ENCODE measurements at places on chromosomes 6 and 20.

GRCh38 chr6:65637289-65638046 lies 69.6 kb downstream of the EYS start:
- no peak for DNase-seq

DNA sequence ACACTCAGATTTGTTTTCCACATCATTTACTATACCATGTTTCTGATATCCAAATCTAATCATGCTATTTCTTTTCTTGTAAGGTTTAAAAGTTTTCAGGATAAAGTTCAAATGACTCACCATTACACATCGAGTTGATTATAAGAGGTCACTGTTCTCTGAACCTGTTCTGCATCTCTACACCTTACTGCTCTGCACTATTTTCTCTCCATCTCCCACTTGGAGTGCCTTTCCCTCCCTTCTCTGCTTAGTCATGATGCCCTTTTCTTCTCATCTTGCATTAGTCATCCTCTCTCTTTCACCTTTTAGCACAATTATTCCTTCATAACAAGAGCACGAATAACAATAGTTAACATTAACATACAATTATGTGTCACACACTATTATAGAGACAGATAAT lies 37.5 kb upstream of the FUT9 start:
- DNase-seq = no peak

- DNase-seq = no peak
Observed at GRCh38 chr6:81942067-81942370, 189.5 kb upstream of the TENT5A start.

GRCh38 chr6:168576388-168576787 lies 135.4 kb downstream of the SMOC2 start:
- DNase-seq = no peak

- DNase-seq = no peak
Observed at GRCh38 chr6:57252137-57252536, 30.0 kb upstream of the RAB23 start.

- no peak for DNase-seq
Observed at GRCh38 chr6:32146287-32146686, 5.5 kb downstream of the PRRT1 start.

GRCh38 chr20:9141921-9142320 lies 73.0 kb downstream of the PLCB4 start:
- DNase-seq = no peak

- no peak for DNase-seq
Observed at GRCh38 chr6:14436592-14437132, 319.1 kb downstream of the CD83 start.

- no peak for DNase-seq
Observed at GRCh38 chr6:38349795-38350194, 289.9 kb downstream of the BTBD9 start.

DNA sequence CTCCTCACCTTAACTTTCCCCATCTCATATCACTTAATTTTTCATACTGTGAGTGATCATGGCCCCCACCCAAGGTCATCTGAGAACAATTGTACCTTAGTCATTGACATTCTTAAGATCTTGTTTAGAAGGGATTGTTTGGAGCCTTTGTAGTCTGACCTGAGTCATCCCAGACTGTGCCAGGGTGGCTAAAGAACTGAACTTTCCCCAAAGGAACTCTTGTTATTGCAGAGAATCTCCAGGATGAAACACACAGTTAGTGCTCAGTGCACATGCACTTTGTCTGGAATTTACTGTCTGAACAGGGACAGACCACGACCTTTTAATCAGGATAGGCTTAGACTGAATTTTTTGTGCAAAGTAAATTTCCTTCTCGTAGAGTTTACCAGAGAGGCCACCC lies 112.6 kb upstream of the CCN2 start:
- DNase-seq = no peak

- DNase-seq = no peak
Observed at GRCh38 chr20:52103913-52104545, 87.5 kb downstream of the ZFP64 start.

- DNase-seq = no peak
Observed at GRCh38 chr6:40350747-40351217, 236.4 kb downstream of the LRFN2 start.

GRCh38 chr6:131724114-131724513 lies 13.3 kb upstream of the CTAGE9 start:
- DNase-seq = no peak

DNA sequence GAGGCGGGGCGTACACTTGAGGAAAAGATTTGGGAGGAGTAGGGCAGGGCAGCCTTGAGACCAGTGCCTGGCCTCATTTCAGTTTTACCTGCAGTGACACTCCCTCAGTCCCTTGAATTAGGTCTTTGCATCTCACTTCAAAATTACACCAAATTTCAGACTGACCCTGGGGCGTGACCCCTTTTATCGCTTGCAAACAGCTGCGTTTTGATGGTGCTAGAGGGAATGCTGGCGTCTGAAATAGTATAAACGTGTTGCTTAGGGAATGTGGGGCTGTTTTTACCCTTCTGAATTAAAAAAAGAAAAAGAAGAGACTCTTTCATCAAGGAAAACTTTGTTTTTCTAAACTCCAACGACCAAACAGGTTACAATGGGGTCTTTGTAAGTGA lies 21.0 kb downstream of the COL9A1 start:
- no peak for DNase-seq

DNA sequence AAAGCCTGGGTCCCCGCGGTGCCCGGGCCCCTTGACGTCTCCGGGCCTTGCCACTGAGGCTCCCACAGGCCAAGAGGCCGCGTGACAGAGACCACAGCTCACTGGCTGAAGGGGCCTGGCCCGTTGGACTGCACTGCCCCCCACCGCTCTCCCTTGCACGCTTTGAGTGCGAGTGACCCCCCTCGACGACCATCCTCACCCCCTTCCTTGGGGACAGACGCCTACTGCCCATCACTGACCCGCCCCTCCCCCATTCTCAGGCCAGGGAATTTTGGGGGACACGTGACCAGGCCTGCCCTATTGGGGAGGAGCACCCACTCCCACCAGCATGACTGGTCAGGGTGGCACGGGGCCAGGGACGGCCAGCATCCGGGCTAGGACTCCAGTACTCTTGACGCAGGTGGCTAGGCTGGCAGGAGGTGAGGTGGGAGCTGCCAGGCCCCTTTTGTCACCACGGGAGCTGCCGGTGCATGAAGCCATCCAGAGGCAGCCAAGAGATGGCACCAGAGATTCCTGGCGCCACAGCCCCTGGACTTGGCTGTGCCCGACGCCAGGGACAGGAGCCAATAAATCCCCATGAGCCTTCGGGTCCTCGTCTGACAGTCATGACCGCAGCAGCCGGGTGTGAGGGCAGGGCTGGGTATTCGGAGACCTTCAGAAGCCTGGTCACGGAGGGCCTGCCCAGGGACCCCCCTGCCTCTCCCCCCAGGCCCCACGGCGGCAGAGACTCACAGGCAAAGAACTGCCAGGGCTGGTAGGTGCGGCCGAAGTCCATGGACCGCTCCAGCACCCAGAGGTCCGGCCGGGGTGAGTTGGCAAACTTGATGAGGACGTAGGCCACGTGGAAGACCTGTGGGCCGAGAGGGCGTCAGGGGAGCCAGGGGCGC lies 14.5 kb downstream of the LAMA5 start:
- DNase-seq = peak; percentile 80

GRCh38 chr6:81772741-81773140 lies 20.3 kb upstream of the TENT5A start:
- no peak for DNase-seq

DNA sequence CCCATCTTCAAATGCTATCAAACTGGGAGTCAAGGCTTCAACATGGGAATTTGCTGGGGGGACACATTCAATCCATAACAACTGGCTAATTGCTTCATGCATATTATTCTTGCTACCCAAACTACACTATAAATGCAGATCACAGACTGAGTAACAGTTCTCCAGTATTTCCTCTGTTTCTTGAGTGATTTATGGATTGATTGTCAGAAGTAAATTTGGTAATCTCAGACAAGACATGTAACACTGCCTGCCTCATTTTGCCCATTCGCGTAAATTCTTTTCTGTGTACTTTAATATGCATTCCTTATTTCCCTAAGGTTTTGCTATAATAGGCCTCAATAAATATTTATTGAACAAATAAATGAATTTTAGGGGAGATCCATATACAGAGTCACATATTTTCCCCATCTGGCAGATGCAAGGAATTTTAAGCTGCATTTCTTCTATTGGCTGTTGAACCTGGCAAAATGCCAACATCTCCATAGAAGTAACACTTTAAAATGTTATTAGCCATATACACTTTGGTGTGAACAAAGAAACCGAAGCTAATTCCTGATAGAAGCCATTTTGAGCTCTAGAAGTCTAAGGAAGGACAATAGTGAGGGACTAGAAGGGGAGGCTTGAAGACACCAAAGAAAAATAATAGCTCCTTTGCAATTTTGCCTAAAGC lies 98.2 kb downstream of the QRSL1 start:
- DNase-seq = no peak

- no peak for DNase-seq
Observed at GRCh38 chr6:33333666-33334065, 16.1 kb upstream of the ZBTB22 start.

- DNase-seq = no peak
Observed at GRCh38 chr6:15962449-15962764, 166.5 kb upstream of the MYLIP start.

DNA sequence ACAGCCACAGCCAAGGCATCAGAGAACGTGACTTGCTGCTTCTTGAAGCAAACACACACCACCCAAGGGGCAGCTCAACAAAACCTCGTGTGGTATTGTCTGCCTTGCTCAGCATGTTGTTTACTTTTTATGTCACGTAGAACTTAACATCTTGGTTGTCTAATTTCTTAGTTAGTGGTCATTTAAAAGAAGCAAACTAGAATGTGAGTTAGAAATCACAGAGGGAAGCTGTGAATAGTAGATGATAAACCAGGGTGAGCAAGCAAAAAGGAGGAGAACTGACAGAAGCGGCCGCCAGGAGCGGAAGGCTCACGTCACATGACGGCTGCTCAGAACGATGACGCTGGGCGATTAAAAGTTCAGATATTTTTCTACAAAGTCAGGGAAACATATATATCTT lies 51.5 kb upstream of the KIF25 start:
- DNase-seq = no peak

- no peak for DNase-seq
Observed at GRCh38 chr6:2839195-2839981, 2.3 kb downstream of the SERPINB1 start.

GRCh38 chr20:1879369-1879768 lies 15.8 kb upstream of the SIRPA start:
- no peak for DNase-seq

GRCh38 chr6:149840345-149841075 lies 23.6 kb downstream of the LRP11 start:
- DNase-seq = peak; percentile 96

GRCh38 chr6:259901-260508 lies 32.3 kb upstream of the DUSP22 start:
- no peak for DNase-seq

GRCh38 chr6:37818536-37819176 lies 871 bp upstream of the ZFAND3 start:
- peak; percentile 96 for DNase-seq

DNA sequence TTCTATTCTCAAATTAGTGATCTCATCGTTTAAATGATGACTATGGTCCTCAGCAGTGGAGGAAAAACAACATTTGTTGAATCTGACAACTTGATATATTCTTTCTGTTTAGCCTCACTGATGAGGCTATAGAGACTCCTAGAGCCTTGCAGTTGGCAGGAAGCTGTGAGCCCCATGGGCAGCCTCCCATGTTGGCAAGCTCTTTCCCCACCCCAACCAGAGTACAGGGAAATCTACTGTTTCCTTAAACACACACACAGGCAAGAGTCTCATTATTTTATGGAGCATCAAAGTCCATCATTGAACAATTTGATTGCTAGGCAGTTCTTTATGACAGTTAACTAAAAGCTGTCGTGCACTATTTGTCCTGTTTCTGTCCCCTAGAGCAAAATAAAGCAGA lies 498.2 kb upstream of the CITED2 start:
- DNase-seq = no peak

GRCh38 chr20:41330941-41331340 lies 9.7 kb upstream of the LPIN3 start:
- no peak for DNase-seq

- no peak for DNase-seq
Observed at GRCh38 chr6:148291876-148292275, 50.8 kb upstream of the SASH1 start.

GRCh38 chr20:6746901-6747609 lies 20.4 kb upstream of the BMP2 start:
- DNase-seq = no peak

GRCh38 chr6:81749707-81750106 lies 2.8 kb downstream of the TENT5A start:
- no peak for DNase-seq

DNA sequence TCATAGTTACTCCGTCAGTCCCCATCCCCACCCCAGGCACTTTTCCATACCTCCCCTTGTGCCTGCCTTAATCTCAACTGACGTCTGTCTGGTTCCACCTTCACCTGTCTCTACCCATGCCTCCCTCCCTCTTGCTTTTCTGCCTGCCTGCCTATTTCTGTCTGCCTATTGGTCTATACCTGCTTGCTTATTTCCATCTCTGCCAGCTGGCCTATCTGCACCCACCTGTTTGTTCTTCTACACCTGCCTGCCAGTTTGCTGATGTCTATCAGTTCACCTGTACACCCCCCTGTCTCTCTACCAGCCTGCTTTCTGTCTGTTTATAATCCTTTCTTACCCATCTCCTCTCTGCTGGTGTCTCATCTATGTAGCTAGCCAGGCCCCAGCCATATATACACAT lies 87.5 kb downstream of the RALGAPA2 start:
- peak; percentile 49 for DNase-seq

DNA sequence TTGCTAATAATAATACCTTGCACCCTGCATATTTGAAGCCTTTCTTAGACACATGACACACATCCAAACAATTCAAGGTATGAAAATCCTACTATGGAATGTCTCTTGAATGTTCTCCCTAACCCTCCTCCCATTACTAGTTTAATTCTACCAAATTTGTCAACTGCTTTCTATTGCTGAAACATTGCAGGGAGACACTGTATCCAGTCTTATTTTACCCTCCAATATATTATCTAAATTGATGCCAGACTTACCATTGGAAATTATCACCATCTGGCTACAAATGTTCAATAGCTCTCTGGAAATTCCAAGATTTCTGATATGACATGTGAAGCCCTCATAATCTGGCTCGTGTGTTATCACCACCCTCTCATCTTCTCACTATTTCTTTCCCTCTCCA lies 1027.3 kb upstream of the CITED2 start:
- DNase-seq = no peak

GRCh38 chr20:42041000-42041565 lies 422.9 kb upstream of the CHD6 start:
- DNase-seq = no peak

DNA sequence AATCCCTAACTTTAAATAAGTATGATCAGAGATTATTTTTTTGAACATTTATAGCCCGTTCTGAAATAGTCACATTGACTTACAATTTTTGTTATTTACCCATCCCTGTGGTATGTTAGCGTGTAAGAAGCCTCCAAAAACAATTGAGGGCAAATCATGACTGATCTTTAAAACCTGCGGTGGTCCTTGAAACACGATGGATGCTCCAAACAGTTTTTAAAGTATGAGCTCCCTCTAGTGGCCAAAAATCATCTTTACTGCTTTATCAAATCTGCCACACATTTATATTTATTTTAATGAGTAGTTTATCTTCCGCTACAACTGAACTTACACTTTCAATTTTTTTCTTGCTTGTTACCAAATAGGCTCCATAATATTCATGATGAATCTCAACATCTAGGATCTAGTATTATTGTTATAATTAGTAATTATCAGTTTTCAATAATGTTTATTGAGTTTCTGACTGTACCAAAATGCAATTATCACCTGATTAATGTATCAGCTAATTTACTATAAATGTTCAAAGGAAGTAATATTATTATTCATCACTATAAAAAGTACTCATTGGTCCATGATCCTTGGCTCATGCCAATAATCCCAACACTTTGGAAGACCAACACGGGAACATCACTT lies 52.2 kb downstream of the MARCKS start:
- peak; percentile 57 for DNase-seq

- no peak for DNase-seq
Observed at GRCh38 chr20:46785958-46786357, 76.5 kb downstream of the SLC2A10 start.
